LHCN-M2 (cell line): ENCODE measurements at places on chromosomes 6 and 20.

- peak; percentile 18 for DNase-seq
Measured at GRCh38 chr20:44532981-44533331, 11.1 kb upstream of the SERINC3 start.

- peak; percentile 4 for DNase-seq
Measured at GRCh38 chr6:68317366-68317765, 317.7 kb upstream of the ADGRB3 start.

- DNase-seq: peak; percentile 21
Measured at GRCh38 chr20:56222201-56222600, 26.3 kb upstream of the MC3R start.

- no peak for DNase-seq
Measured at GRCh38 chr6:93821953-93822352, 402.6 kb upstream of the EPHA7 start.

GRCh38 chr6:113857556-113858479 is 673 bp downstream of the MARCKS start:
- peak; percentile 59 for DNase-seq

- DNase-seq: no peak
Measured at GRCh38 chr6:119043265-119043664, 35.2 kb downstream of the FAM184A start.
